ENCODE measurements at places on chromosomes 11 and 22. TPM values are rescaled to one million over a fixed set of nuclear protein-coding genes. Genes with fewer than 3 reads are reported as not detected.

CASP1 gene
- total RNA-seq: 5.3 TPM

PLEKHB1 gene
- total RNA-seq: 13.3 TPM

IFT27 gene
- 16.3 TPM for total RNA-seq

PDGFB gene
- total RNA-seq: 16.8 TPM

EIF3D gene
- 244 TPM for total RNA-seq

FAM180B gene
- 1.1 TPM for total RNA-seq

MFRP gene
- not detected for total RNA-seq

LRRC4C gene
- 1.7 TPM for total RNA-seq

FXYD6 gene
- 73.5 TPM for total RNA-seq

OR2AG1 gene
- not detected for total RNA-seq

TMEM45B gene
- 3.9 TPM for total RNA-seq

LIF gene
- 15.8 TPM for total RNA-seq

SLC5A1 gene
- not detected for total RNA-seq

SCGB2A2 gene
- total RNA-seq: not detected

JAML gene
- total RNA-seq: 2.5 TPM

OR6A2 gene
- total RNA-seq: 0.13 TPM

TMEM86A gene
- 2.6 TPM for total RNA-seq

DBX1 gene
- total RNA-seq: not detected

NCAPH2 gene
- total RNA-seq: 45.0 TPM

TRIM68 gene
- total RNA-seq: 12.5 TPM

SLN gene
- not detected for total RNA-seq

KRTAP5-2 gene
- not detected for total RNA-seq

SLC16A8 gene
- total RNA-seq: not detected

NADSYN1 gene
- 21.6 TPM for total RNA-seq

RPL27A gene
- 1,423 TPM for total RNA-seq

ZBTB3 gene
- 8.8 TPM for total RNA-seq

MYEOV gene
- total RNA-seq: not detected

RABL2B gene
- 19.3 TPM for total RNA-seq

OVCH2 gene
- total RNA-seq: not detected

RFPL1 gene
- total RNA-seq: not detected

BRSK2 gene
- total RNA-seq: 8.6 TPM

PPARA gene
- total RNA-seq: 25.9 TPM

OSBP2 gene
- total RNA-seq: 2.0 TPM

NAP1L4 gene
- 175 TPM for total RNA-seq

TPBGL gene
- 0.31 TPM for total RNA-seq

INSC gene
- 11.4 TPM for total RNA-seq

LINC01488 gene
- total RNA-seq: not detected

PACS1 gene
- total RNA-seq: 81.8 TPM

FAM83F gene
- total RNA-seq: 4.2 TPM

TPH1 gene
- total RNA-seq: not detected

ST14 gene
- 0.62 TPM for total RNA-seq

MUC6 gene
- not detected for total RNA-seq

MS4A4E gene
- 8.2 TPM for total RNA-seq

DEUP1 gene
- total RNA-seq: not detected

TCIRG1 gene
- total RNA-seq: 70.4 TPM
